ENCODE measurements at places on chromosomes 5 and 9.

- DNase-seq: no peak
Measured at GRCh38 chr5:85204289-85204688, 819.6 kb upstream of the EDIL3 start.

DNA sequence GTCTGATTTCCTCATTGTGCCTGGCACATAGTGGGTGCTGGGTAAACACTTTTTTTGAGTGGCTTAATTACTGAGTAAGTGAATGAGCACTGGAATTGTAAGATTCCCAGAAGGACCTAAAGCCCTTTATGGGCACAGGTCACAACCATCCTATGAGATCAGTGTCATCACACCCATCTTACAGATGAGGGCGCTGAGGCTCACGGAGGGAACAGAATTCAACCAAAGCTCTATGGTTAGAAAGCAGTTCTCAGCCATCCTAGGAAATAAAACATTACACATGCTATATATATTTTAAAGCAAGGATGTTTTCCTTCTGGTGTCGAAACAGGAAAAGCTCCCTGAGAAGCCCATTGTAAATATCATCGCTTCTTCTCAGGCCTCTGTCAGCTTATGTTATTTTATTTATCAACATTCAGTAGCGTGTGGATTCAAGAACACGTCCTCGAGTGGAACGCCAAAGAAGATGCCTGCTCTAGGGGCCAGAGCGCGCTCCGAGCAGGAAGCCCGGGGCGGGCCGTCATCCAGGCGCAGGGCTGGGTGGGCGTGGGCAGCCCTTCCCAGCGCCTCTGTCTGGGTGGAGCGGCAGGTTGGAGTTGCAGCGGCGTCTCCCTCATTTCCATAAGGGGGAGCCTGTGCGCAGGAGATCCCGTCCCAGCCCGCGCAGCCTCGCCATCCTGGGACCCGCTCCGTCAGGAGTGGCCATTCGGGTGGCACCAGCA lies 155.8 kb upstream of the SMIM23 start:
- DNase-seq: no peak

DNA sequence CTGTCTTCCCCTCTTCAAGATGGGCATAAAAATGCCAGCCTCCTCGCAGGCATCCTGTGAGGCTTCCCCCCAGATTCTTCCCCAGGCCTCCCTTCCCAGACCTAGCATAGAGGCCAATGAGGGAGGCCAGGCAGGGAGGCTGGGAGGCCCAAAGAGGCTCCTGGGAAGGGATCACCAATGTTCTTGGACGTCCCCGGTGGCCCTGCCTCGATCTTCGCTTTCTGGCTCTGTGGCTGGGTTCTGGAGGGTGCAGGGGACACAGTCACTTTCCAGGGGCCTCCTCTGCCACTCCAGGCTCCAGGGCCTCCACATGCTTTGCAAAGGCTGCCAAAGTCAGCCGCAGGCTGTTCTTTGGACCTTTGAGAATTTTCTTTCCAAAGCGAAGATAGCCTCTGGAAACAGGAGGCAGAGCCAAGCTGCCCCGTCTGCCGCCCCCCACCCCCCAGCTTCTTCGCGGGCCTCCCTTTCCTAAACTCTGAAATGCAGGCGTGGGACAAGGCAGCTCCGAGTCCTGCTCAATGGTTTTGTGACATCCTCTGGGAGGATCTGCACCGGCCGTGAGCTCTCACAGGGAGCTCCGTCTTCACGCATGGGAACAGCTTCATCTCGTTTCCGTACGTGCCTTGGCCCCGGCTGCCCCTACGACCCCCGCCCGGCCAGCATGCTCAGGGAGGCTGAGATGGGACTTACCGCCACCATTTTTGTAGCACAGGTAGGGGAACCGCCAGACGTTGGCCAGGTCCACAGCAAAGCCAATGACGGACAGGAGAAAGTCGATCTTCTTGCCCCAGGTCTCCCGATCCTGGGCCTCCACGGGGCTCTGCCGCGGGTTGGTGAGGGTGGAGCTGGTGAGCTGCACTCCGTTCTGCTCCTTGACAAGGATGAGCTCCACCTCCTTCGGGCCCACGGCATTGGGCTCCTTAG lies 2.8 kb downstream of the SLC6A3 start:
- no peak for DNase-seq

GRCh38 chr5:168527756-168528295 lies 1.3 kb upstream of the FBLL1 start:
- no peak for DNase-seq

- no peak for DNase-seq
Measured at GRCh38 chr9:98536542-98537173, 172.1 kb downstream of the GABBR2 start.

GRCh38 chr5:126914801-126915436 lies 115.4 kb downstream of the MARCHF3 start:
- no peak for DNase-seq

GRCh38 chr9:1960342-1961042 lies 54.7 kb upstream of the SMARCA2 start:
- DNase-seq: no peak

DNA sequence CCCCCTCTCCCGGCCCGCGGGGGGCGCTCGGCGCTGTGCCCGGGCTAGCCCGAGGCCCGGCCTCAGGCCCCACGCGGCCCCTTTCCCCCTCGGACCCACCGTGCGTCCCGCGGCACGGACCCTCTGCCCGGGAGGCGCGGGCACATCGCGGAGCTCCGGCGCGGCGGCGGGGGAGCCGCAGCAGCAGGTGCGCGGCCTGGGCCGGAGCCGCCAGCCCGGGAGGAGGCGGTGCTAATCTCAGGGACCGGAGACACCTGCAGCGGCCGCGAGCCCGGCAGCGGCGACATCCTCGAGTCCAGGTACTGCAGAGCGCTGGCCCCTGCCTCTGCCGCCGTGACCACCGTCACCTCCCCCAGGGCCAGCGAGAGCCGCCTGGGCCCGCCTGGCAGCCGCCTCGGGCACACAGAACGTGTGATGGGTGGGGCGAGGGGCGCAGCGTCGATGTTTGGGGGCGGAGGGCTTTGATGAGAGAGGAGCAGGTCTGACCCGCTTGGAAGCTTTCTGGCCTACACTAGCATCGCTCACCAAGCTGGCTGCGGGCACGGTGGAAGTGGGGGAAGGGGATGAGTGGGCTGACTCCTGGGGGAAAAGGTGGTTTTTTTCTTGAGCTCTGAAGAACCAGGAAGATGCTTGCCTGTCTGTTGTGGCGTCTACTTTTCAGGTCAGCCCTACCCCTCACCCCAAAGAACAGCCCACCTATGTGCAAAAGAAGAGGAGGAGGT lies 524 bp downstream of the CYFIP2 start:
- DNase-seq: no peak

DNA sequence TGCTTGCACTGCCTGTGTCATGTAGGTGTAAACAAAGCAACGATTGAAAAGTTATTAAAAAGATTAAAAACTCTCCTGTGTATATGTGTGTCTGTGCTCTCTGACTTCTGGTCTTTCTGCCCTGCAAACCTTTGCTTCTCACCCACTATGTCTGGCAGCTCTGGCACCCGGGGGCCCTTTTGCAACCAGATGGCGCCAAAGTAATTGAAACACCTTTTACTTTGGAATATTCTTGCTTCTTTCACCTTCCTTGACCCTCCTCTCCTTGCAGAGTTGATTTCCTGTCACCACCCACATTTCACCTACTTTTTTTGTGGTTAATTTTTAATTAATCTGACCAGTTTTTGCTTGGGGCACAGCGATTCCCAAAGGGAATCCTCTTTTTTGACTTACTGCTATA lies 275.5 kb downstream of the ARHGEF28 start:
- no peak for DNase-seq

DNA sequence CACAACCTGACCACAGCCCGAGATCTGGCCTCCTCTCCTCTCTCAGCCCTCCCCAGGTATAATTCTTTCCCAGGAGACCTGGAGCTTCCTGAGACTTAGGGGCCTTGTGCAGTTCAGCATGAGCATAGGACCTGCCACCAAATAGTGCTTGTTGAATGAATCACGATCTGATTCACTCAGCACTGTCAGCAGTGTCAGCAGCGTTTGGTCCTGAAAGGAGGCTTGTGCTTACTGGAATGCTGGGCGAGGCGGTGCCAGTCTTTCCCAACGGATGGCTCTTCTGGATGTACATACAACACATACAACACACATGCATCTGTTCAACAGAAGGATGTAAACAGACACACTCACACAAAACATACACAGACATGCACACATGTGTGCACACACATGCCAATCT lies 173.3 kb downstream of the COL23A1 start:
- no peak for DNase-seq

DNA sequence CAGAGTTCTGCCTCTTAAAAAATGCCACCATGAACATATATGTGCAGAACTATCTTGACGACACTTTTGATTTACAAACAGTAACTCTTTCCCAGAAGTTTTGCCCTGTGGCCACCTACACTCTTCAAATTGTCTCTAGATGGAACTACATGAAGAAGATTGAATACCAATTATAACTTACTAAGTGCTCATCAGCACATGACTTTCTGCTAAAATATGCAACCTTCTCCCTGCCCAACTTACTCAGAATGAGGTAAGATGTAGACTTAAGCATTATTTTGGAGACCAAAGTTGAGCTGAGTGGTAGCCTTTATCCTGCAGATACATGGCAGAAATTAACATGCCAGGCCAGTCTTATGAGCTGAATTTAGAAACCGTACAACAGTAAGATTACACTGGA lies 105.4 kb downstream of the SEMA5A start:
- DNase-seq: no peak

DNA sequence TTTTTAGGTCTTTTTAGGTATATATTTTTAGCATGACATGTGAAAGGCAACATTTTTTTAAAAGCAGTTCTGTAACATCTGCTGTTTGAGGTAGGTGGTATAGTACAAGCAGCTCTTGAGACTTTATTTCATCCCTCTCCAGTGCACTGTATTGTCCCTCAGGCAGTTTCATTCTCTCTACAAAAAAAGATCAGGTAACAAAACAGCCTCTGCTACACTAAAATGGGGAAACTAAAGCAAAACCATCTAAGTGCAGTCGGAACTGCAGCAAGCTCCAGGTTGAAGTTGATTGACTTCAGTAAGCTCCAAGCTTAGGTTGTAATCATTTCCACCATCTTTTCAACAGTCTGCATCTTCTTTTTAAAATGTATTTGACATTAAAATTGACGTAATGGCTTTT lies 195.6 kb downstream of the DEPDC1B start:
- DNase-seq: no peak

GRCh38 chr5:1312993-1313833 lies 18.3 kb upstream of the TERT start:
- no peak for DNase-seq

DNA sequence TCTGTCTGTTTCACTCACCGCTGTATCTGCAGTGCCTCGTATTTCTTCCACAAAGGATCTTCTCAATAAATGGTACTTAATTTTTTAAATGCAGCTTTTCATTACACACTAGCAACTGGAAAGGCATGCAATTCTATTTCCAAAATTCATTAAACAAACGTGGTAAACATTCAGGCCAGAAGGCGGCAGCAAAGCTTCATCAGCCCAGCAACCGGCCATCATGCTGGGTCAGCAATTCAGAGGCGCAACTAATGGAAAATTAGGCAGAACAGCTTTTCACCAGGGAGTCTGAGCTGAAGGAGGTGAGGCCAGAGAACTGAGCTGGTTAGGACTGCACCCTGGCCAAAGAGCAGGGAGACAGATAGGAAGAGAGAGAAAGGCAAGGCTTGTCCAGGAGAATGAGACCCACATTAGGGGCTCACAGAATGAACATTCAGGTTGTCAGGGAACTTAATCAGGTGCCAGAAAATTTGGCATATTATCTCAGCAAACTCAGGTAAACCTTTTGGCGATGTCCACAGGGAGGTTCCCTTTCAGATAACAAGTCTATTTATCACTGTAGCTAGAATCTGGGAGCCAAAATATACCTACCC lies 17.7 kb upstream of the RNF180 start:
- DNase-seq: no peak

- DNase-seq: no peak
Measured at GRCh38 chr5:98753507-98753906, 20.0 kb upstream of the RGMB start.

DNA sequence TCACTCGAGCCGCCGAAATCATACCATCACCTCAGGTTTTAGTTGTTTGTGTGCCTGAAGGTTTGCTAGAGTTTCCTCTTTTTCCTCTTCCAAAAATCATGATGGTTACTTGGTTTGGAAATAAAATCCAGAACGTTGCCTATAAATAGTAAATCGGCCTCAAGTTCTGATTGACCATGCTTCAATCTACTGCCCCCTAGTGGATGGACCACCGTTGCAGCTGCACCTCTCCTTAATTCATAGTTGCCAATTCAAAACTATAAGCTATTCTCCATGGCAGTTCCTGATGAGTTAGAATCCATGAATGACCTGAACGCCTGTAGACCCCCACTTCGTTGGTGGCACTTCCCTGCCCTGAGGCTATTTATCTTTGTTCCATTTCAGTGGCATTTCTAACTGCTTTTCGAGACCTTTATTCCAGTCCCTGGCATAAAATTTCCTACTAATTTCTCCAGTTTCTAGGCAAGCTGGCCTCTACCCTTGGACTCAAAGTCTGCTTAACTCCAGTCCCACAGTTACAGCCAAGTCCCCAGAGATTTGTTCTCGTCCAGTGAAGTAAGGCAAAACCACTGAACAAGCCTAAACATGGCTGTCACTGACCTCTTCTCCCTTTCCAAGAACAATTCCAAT lies 422.6 kb downstream of the EFNA5 start:
- DNase-seq: no peak

DNA sequence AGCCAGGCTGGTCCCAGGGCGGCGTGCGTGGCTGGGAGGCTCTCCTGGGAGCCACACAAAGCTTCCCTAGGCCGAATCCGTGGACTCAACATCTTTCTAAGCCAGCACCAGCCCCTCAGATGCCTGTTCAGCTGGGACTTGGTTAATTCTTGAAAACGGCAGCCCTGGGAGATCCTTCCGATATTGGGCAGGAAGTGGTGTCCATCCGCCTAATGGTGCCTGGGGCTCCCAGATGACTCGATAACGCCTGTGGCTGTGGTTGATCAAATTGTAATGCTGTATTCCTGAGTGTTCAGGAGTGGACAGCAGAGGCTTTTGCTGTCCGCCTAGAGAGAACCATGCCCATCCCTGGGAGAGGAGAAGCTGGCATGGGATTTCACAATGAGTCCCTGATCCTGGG lies 14.1 kb downstream of the KCNT1 start:
- DNase-seq: no peak

DNA sequence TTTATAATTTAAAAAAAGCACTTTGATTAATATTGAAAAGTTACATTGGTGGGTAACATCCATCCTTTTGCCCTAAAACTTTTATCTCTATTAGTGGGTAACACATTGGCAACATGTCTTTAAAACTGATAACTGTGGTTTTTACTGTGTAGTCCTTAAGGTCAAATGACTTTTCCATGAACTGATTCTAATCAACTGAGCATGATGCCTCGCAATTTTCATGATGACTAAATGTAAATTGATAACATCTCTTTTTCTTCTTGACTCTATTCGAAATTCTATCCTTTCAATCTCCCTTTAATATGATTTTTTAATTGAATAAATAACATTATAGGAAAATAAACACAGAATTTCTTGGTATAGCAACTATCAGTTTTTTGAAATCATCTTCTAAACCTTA lies 6.3 kb upstream of the IL5 start:
- DNase-seq: no peak

All from activated CD8-positive, alpha-beta memory T cell treated with anti-CD3 and anti-CD28 coated beads for 1 hour (primary cell).